ENCODE measurements at places on chromosomes 5 and 9.

- peak; percentile 13 for DNase-seq
These were observed 60.8 kb upstream of the PHYKPL start for GRCh38 chr5:178293400-178293799.

DNA sequence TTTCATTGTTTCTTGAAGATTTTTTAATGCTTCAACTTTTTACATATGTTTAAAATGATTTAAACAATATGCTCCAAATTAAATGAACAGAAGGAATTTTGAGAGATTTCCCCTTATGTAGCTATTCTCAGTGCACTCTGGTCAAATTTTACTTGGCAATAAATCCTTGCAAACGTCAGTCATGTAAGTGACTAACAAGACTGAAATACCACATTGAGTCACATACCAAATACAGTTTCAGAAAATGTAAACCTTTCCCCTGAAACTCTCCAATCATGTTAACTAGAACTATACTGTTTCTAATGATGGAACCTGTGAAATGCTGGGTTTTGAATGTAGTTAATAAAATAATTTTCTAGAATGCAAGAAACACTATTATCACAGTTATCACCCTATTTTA, 29.6 kb downstream of the SAR1B start:
- DNase-seq: no peak

DNA sequence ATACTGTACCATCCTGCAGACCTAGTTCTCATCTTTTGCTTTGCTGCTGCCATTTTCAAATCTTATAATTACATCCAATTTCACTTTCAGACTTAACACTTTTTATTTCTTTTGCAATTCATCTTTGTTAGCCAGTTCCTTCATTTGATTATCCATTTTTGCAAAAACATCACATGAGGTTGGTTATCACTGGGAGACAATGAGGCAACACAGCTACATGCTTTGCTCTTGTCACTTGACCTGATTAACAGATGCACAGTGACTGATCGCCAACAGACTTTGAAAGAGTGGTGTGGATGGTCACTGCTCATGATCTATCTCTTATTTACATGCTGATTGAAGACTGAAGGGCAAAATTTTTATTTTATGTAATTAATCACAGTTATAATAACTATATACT, 17.0 kb upstream of the RNF20 start:
- no peak for DNase-seq

DNA sequence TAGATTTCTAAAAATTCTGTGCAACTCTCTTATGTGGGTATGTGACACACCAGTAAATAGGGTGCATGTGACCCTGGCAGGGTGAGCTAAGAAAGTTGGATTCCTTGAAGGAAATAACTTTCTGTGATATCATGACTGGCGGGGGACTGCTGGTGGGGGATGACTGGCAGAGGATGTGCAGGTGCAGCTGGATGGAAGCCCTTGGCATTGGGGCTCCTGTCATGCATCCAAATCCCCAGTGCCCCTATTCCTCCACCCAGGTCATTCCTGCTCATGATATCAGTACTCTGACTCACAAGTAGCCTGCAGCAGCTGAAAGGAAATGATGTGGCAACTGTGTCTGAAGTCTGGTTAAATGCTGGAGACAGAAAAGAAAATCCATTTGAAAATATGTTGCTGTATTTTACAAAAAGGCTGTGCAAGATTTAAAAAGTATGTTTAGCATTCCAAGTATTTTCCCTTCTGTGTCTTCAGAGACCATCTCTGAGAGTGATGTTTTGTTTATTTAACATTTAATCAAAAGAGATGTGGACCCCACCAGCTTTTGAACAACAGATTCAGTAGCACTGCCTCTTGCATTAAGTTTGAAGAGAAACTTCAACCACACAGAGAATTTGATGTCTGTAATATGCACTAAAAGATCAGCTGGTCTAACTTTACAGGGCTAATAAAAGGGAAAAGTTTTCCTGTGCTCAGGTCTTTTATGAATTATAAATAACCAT, 17.9 kb upstream of the ZSWIM6 start:
- DNase-seq: no peak

- no peak for DNase-seq
These were observed 8.8 kb upstream of the TGFBI start for GRCh38 chr5:136020001-136020382.

DNA sequence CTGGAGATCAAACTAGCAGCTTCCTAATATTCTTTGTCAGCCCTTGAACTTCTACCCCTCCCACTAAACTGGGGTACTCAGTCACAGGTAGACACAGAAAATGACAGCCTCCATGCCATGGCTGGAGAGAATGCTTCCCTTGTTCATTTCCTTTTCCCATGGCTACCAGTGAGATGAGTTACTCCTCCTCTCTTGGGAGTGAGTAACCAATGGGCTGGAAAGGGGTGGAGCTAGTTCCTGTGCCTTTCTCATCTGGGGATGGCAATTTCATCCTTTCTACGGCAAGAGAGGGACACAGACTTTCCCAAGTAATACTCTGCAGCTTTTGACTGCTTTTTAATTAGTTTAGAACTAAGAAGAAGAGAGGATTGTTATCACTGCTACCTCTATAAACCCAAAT, 1045.6 kb upstream of the WWC1 start:
- DNase-seq: no peak
